Stimulated activated CD8-positive, alpha-beta memory T cell treated with anti-CD3 and anti-CD28 coated beads, Interleukin-2, amount 100 ng/mL, for 1 hour (primary cell): ENCODE measurements at places on chromosomes 5 and 9.

GRCh38 chr5:139075066-139076050, 122.8 kb downstream of the SIL1 start:
- no peak for DNase-seq

- DNase-seq: no peak
These were observed 20.9 kb downstream of the KCTD16 start for GRCh38 chr5:144191531-144191930.

DNA sequence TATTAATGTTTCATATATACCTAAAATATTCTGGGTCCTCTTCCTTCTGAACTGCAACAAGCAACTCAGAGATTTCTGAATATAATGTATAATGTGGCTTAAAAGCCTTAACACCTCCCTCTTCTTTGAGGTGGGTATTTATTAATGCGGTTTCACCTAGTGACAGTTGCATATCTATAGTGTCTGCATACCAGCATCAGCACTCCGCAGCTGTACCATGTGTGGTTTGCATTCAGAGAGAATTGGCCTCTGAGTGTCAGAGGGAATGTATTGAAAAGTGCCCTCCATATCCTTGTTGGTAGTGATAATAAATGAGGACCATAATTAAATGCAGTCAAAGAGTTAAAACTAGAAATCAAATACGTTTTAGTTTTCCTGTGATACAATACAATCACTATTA, 256.6 kb upstream of the ARRDC3 start:
- no peak for DNase-seq

- no peak for DNase-seq
These were observed 446.7 kb upstream of the ACTBL2 start for GRCh38 chr5:57929271-57929670.

DNA sequence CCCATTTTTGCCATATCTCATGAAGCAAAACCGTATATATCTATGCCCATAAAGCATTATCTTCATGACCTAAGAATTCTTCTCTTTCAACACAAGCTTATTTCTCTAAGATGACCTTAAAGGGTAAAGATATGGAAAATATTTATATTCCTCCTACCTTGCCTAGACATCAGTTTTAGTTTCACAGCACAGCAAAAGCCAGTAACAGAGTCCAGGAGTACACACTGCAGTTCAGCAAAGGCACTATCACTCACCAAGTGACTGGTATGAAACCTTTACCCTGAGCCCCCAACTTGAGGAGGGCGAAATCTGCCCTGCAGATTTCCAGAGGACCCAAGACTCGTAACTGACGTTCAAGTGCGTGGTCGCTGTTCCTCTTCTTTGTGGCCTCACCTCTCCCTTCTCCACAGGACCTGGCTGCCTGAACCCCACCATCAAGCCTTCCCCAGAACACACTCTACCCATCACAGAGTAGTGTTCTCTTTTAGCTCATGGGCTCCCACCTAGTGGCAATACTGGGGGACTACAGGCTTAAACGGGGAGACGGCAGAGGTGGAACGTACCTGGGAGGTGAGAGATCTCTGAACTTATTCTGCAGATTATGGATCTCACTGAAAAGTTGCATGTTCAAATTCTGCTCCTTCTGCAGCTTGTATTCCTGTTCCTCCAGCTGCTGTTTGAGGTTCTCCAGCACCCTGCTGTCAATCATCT, 141.0 kb downstream of the CDK5RAP2 start:
- DNase-seq: no peak

DNA sequence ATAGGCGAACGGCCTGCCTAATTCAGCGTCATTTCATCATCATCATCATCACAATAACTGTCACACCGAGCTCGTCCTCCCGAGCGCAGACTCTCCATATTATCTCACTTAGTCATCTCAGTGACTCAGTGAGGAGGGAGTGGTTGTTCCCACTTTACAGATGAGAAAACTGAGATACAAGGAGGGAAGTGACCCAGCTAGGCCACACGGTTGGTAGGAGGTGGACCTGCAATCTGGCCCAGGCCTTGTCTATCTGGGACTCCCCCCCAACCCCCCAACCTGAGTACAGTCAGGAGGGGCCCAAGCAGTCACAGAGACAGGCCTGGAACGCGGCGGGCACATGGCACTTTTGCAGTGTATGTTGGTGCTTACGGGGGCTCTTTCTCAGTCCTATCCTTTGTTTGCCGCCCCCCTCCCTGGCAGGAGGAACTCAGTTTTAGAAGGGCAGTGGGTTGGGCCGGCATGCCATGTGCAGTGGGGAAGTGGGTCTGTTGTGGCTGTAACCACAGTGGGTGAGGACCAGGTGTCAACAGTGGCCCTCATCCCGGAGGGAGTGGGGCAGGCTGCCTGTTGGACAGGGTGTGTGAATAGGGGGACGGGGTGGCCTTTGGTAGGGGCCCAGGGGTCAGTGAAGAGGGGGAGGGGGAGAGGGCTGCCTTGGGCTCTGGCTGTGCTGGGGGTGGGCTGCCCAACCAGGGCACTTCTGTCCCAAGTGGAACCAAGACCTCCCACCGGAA, 1.7 kb upstream of the RXRA start:
- no peak for DNase-seq

DNA sequence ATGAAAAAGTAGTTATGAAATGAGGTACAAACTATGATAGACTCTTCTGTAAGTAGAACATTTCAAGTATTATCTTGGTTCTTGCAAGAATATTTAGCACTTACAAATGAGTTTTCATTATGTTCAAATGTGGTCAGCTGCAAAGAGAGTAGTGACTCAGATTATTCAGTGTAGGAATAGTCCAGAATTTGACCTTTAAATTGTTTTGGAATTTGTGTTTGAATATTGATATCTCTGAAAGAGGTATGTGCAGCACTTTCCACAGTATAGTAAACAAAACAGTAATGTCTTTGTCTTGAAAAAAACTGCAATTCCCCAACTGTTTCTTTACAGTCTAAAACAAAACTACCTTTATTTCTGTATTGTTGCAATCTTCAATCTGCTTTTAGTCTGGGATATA, 56.1 kb downstream of the WDR70 start:
- DNase-seq: no peak

- DNase-seq: no peak
These were observed 387.7 kb upstream of the IRX4 start for GRCh38 chr5:2270467-2270866.

DNA sequence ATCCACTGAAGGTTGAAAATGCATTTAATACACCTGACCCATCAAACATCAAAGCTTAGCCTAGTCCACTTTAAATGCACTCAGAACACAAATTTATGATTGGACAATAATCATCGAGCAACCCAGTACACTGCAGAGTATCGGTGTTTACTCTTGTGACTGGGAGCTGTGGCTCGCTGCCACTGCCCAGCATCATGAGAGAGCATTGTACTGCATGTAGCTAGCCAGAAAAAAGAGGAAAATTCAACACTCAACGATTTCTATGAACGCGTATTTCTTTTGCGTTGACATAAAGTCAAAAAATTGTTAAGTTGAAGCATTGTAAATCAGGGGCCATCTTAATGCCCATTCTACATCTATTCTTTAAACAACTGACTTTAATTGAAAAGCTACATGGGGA, 95.1 kb upstream of the CD180 start:
- no peak for DNase-seq

DNA sequence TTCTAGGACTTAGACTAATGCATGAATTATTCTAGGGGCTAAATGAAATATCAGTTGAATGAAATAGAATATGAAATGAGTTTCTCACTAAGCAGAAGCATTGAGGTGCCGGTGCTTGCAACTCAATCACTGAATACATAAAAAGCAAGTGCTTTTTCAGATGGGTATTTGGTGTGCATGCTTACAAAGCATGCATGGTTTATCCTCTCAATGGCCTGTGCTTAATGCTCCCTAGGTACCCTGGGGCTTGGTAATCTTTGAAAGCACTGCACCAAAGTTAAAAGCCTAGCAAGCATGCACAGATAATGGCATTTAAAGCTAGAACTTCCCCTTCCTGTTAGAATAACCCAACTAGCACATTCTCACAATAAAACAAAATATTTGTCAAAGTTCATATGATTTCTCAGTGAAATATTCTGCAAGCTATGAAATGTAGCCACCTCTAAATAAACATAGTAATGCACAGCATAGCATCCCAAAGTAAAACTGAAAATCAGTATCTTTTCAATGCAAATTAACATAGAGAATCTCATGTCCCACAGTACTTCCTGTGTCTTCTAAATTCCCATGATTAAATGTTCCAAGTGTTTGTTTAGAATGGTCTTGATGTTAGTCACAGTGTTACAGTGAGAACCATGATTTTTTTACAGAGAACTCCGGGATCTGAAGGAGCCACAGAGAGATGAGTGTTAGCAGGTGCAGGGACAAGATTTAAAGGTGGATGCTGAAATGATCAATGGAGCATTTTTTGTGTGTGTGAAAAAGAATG, 143.4 kb upstream of the CDH6 start:
- no peak for DNase-seq

DNA sequence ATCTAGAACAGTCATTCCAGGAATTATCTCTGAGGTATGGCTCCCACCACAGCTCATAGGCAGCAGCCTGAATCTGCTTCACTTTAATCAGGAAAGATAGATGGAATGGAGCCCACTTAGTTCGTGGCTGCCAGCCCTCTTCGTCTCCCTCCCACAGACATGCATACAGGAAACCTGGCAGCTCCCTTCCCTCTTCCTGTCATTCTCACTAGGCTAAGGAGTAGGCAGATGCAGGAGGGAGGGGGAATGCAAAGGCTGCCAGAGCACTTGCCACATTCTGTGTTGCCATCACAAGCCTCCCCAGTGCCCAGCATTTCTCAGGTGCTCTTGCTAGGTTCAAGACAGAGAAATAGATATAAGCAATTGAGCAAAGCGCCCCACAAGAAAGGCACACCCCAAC, 378.9 kb downstream of the ELAVL2 start:
- DNase-seq: no peak

DNA sequence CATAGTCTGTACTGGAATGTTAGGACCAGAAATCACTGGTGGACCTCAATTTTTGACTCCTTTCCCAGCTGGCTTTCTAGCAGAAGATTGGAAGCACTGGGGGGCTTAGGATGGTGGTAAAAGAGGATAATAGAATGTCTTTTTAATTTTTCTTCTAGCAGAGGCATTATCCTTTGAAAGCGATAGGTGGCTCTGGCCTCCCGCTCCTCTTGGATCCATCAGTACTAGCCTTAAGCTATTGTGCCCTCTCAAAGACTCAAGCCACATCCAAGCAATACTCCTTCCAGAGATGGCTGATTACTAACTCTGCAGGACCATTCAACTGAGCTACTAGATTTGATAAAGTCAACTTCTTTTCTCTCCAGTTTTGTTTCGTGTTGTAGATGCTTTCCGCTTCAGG, 610.6 kb downstream of the CDH12 start:
- no peak for DNase-seq

GRCh38 chr5:43195670-43196265, 3.7 kb downstream of the NIM1K start:
- DNase-seq: no peak

- DNase-seq: no peak
These were observed 26.9 kb downstream of the FGD3 start for GRCh38 chr9:92974161-92974661.

DNA sequence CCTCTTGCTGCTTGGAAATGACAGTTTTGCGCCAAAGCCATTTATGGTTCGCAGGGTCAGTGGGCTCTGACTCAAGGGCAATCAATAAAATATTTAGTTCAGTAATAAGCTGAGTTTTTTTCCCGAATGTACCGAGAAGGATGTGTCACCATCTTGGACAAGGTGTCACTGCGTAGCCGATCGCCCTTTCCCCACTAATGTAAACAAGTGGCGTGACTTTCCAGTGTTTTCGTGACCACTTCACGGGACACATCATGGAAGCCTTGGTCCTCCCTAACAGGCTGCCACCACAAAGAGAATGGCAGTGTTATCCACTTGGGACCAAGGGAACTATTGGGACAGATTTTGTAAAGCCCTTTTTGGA, 16.4 kb downstream of the ISL1 start:
- DNase-seq: no peak

- DNase-seq: no peak
These were observed 1.0 kb downstream of the CSNK1A1 start for GRCh38 chr5:149550268-149550583.

DNA sequence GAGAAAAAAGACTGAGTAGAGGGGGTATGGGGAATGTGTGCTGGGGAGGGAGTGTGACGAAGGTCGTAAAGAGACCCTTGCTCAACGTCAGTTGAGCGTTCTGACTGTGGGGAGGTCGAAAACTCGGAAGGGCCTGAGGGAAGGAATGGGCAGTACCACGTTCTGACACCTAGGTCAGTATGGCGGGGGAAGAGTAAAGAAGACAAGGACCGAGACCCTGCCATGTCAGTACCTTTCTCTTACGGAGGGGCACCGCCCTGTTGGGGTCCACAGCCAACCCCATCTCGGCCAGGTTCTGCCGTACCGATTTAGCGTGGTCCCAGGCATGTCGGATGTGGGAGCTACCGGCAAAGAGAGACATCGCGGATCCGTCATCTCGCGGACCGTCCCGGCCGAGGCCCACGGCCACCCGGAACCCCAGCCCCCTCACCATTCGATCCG, 375 bp downstream of the NOP16 start:
- no peak for DNase-seq

DNA sequence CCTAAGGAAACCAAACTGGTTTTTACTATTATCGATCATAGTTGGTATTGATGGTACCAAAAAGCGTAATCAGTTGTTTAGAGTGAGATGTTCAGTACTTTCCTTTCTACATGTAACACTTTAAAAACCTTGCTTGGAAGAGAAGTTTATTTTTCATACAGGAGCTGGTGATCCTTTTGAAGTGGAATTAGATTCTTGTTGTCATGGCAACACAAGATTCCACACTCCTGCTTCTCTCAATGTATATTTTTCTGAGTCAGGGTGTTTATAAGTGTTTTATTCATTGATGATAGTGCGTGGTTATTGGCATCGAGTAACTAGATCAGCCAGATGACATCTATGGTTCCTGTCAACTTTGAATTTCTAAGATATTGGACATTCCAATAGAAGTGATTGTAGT, 181.1 kb upstream of the CHD1 start:
- DNase-seq: no peak

- no peak for DNase-seq
These were observed 116.5 kb downstream of the ZNF354C start for GRCh38 chr5:179176571-179177230.

- DNase-seq: no peak
These were observed 579 bp downstream of the SLC12A7 start for GRCh38 chr5:1111241-1111726.

- DNase-seq: no peak
These were observed 496.8 kb downstream of the MAT2B start for GRCh38 chr5:164002214-164002613.

- DNase-seq: no peak
These were observed 226.3 kb downstream of the DEPDC1B start for GRCh38 chr5:60473654-60474053.

DNA sequence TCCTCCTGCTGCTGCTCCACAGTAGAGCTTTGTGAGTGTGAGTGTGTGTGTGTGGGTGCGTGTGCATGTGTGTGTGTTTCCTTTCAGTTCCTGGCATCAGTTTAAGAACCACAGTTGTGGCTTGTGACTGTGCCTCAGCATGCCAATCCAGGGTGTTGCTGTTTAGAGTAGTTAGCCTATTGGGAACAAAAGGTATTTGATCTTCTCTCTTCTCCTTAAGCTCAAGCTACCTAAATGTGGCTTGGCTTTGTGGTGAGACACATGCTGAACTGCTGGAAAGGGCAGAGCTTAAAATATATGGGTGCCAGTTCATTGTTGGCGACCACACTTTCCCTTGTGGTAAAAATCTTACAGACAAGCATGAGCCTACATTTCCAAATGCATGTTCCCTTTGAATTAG, 116.6 kb upstream of the BNC2 start:
- no peak for DNase-seq
